Fibroblast of the aortic adventitia (primary cell): ENCODE measurements at places on chromosomes 2 and 18. TPM values are rescaled to one million over a fixed set of nuclear protein-coding genes. Genes with fewer than 3 reads are reported as not detected.

GRCh38 chr18:8011361-8011760 lies 444.2 kb downstream of the PTPRM start:
- no peak for DNase-seq

DNA sequence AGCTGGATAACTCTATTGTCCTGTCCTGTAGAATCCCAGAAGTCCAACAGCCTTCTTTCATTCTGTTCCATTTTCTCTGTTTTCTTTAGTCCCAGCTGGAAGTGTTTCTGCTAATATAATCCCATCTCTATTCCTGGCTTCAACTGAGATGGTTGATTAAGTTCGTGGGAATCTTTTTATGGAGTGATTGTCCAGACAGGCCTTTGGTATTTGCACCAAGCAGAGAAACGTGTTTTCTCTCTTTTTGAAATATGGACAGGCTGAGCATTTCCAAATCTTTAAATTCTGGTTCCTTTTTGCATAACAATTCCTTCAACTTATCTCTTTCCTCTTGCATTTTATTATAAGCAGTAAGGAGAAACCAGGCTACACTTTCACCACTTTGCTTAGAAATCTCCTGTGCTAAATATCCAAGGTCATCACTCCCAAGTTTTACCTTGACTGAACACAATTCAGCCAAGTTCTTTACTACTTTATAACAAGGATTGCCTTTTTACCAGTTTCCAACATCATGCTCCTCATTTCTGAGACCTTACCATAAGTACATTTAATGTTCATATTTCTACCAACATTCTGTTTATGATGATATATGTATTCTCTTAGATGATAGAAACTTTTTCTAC lies 108.8 kb downstream of the ZFP36L2 start:
- DNase-seq = peak; percentile 59

DNA sequence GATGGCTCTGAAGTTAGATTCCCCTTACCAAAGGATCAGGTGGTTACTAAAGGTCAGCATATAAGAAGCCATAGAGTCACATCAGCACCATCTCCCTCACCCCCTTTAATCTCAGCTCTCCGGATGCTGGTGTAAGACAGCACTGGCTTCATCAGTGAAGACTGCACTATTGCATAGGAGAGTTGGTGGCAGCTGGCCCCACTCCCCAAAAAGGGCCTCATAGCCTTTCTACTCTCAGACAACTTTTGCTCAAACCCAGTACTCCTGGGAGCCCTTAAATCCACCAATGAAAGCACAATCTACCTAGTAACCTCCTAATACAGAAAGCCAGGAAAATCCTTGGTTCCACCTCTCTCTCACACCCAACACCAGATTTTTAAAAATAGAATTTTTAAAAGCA lies 6.9 kb upstream of the DIPK1C start:
- DNase-seq = no peak

DNA sequence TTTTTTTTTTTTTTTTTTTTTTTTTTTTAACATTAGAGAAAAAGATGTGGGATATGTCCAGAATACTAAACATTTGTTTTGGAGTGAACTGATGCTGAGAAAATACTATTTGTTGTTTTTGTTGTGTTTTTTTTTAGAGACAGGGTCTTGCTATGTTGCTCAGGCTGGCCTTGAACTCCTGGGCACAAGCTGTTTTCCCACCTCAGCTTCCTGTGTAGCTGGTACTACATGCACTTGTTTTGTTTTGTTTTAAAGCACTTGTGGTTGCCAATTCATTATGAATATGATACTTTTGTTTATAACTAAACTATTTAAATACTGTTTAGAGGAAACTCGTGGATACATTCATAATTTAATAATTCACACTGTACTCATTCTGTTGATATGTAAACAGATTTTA lies 33.4 kb upstream of the DYSF start:
- no peak for DNase-seq

- DNase-seq = no peak
These were observed 39.4 kb downstream of the MAP2 start for GRCh38 chr2:209463226-209463625.

Gene ADAM23
- total RNA-seq = 1.9 and 7.8 TPM in 2 replicates

Gene ANKRD30B
- total RNA-seq = 0.36 and 2.7 TPM in 2 replicates

- peak; percentile 53 for DNase-seq
These were observed 38.1 kb downstream of the FN1 start for GRCh38 chr2:215397632-215398341.

DNA sequence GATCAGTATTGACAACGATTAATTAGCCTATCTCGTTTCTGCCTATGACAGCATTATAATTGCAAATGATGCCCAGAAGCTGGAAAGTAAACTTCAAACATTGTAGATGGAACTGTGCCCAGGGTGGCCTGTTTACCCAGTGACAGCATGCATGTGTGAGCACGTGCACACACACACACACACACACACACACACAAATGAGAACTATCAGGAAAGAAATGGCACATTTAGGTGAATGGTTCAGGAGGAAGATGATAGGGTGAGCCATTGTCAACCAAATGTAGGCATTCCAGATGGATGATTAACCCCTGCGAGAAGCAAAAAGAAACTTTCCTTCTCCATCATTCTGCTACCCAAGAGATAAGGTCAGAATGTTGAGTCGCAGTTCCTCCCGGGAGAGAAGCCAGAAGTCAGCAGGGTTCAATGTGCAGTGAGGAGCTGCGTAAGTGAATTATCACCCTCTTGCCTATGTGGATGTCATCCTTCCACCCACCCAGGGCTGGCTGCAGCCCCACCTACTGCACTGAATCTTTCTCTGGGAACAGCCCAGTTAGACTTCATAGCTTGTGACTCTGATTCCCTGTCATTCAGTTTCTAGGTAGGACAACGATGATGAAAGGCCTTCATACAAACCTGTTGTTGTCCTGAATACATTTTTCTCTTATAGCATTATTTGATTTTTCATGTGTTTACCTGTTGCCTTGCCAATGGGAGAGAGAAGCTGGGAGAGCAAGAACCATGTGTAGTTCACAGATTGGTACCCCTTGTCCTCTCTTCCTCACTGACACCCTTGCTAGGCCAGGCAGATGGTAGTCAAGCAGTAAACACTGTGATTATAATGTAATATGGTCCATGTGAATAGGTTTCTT lies 3.5 kb upstream of the APOB start:
- DNase-seq = peak; percentile 6

DNA sequence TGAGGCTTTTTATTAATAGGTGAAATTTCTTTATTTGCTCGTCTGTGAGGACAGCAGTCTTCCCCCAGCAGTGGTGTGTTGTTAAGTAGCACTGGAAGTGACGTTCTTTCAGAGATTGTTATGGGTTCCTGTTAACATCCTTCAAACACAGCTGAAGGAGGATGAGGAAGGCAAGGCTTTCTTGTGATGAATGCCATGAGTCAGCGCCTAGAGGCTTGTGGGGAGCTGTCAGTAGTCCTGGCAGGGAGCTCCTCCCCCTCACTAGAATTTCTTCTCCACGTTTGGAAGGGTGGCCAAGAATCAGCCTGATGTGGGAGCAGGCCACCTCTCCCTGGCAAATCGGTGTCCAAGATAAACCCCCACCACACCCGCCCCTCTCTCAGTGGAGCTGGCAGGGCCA lies 113.2 kb downstream of the ARHGEF4 start:
- no peak for DNase-seq

GRCh38 chr2:190360965-190361364 lies 17.6 kb downstream of the INPP1 start:
- no peak for DNase-seq

Gene LYPD6
- total RNA-seq = 0.54 TPM in 1 of 2 replicates, not detected in the other

DNA sequence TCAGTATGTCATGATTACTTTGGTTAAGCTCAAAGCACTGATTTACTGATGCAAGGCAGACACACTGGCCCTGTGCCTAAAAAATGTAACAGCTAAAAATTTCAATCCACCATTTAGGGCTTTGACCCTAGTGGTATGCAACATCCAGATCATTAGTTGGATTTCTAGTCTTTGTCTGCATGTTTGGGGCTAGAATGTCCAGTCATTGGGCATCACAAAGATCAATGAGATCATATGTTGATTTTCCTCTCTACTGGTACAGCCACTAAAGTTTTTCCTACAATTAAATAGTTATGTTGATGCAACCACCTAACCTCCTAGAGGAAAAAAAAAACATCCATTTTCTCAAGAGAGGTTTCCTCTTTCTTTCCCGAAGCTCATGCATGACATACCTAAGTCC lies 53.4 kb upstream of the REV1 start:
- no peak for DNase-seq

GRCh38 chr2:217774232-217774631 lies 228.6 kb downstream of the TNS1 start:
- no peak for DNase-seq

Gene EFR3B
- total RNA-seq = 0.99 and 1.1 TPM in 2 replicates

GRCh38 chr2:197179744-197180498 lies 130.7 kb downstream of the ANKRD44 start:
- DNase-seq = peak; percentile 90

Gene MAPK4
- under 0.01 TPM in 1 of 2 replicates, not detected in the other for total RNA-seq

Gene ACADL
- 0.63 and 4.5 TPM in 2 replicates for total RNA-seq

Gene CRYGD
- not detected in 2 replicates for total RNA-seq

DNA sequence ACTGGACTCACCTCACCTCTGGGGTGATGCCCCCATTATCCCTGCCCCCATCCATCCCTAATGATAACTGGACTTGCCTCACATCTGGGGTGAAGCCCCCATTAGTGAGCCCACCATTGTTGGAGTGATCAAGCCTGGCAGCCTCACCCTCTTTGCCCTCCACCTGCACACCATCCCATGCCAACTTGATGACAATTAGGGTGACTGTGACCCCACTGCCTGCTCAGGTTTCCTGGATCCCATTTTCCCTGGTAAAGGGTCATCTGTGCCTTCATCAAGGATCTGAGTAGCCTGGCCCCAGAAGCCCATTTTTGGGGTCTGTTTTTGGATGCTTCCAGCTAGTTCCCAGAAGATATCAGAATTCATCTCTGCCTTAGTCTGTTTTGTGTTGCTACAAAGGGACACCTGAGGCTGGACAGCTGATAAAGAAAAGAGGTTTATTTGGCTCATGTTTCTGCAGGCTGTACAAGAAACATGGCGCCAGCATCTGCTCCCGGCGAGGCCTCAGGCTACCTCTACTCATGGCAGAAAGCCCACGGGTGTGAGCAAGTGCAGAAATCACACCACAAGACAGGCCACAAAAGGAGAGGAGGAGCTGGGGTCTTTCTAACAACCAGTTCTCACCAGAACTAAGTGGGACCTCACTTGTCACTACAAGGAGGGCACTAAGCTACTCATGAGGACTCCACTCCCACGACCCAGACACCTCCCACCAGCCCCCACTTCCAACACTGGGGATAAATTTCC lies 196.4 kb upstream of the TWIST2 start:
- no peak for DNase-seq

GRCh38 chr2:236180831-236181453 lies 12.8 kb upstream of the GBX2 start:
- DNase-seq = peak; percentile 70

- no peak for DNase-seq
These were observed 97.0 kb upstream of the RFX8 start for GRCh38 chr2:101571951-101572350.

Gene BCL2
- 4.2 and 13.2 TPM in 2 replicates for total RNA-seq

Gene DTNA
- total RNA-seq = 22.0 and 34.3 TPM in 2 replicates

Gene MOB1A
- 159 and 164 TPM in 2 replicates for total RNA-seq

Gene ONECUT2
- total RNA-seq = under 0.01 TPM in 2 replicates

Gene ZAP70
- 0.25 TPM in 1 of 2 replicates, not detected in the other for total RNA-seq

Gene IGFBP5
- total RNA-seq = 334 and 616 TPM in 2 replicates

Gene KYNU
- total RNA-seq = under 0.01 and 1.3 TPM in 2 replicates
